ENCODE measurements at places on chromosomes 3 and 15. TPM values are rescaled to one million over a fixed set of nuclear protein-coding genes. Genes with fewer than 3 reads are reported as not detected.

DNA sequence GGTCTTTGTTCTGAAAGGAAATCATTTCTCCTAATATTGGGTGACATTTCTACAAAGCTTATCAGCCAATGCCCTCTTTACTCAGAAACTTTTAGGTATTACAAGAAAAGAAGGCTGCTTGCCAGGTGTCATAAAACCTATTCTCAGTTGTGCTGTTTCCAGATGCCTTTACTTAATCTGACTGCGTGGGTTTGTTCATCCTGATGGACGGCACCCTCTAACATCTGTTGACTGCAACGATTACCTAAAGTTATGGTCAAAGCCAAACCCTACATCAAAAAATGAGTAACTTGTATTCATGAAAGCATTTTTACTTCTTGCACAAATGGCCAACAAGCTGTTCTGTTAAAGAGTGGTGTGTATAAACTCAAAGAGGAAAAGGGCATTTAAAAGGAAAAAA, 207.7 kb upstream of the PDZRN3 start:
- no peaks in the 10 kb centered on the region for H3K4me1 ChIP-seq
- DNase-seq: no peak
- H3K4me3 ChIP-seq: no peak overlapping the region
- no peaks in the 10 kb centered on the region for H3K27me3 ChIP-seq
- H3K36me3 ChIP-seq: no peaks in the 10 kb centered on the region

GRCh38 chr3:161239700-161240099, 18.6 kb downstream of the NMD3 start:
- no peak overlapping the region for H3K4me3 ChIP-seq
- no peaks in the 10 kb centered on the region for H3K27me3 ChIP-seq
- H3K27ac ChIP-seq: no peak overlapping the region
- peaks cover 61% of the 10 kb centered on the region for H3K36me3 ChIP-seq

- H3K4me1 ChIP-seq: no peaks in the 10 kb centered on the region
- no peaks in the 10 kb centered on the region for H3K36me3 ChIP-seq
- DNase-seq: no peak
- H3K27ac ChIP-seq: no peak overlapping the region
- no peaks in the 10 kb centered on the region for H3K27me3 ChIP-seq
These were observed 38.4 kb downstream of the ITPR1 start for GRCh38 chr3:4531478-4532025.

- H3K4me3 ChIP-seq: peak overlapping the region; percentile 91
- H3K27ac ChIP-seq: peak overlapping the region; percentile 77
- peaks cover 51% of the 10 kb centered on the region for H3K4me1 ChIP-seq
- H3K27me3 ChIP-seq: no peaks in the 10 kb centered on the region
- no peak for DNase-seq
These were observed 732 bp downstream of the FAM43A start for GRCh38 chr3:194686414-194686815.

GRCh38 chr3:48369693-48370332, 2.2 kb upstream of the FBXW12 start:
- no peak overlapping the region for H3K27ac ChIP-seq
- no peaks in the 10 kb centered on the region for H3K4me1 ChIP-seq
- no peak for DNase-seq
- H3K4me3 ChIP-seq: no peak overlapping the region

Gene PPP2R3A
- total RNA-seq: 8.1 TPM

DNA sequence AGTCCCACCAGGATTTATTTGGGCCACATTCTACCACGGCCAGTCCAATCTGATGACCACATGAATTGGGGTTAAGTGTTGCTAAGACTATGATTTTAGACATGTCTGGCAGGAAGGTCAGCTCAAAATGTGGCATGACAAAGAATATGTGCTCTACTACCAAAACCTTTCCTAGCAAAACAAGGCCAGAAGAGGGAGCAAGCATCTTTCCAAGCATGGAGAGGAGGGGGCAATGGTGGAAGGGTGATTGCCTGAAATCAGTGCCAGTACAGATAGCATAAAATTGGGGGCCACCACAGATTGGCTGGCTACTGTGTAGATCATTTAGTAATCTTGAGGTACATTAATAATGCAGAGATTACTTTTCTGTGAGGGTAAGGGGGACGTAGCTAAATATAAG, 43.2 kb downstream of the TMEM39A start:
- no peak overlapping the region for H3K4me3 ChIP-seq
- H3K36me3 ChIP-seq: no peaks in the 10 kb centered on the region
- H3K27ac ChIP-seq: no peak overlapping the region
- DNase-seq: no peak

DNA sequence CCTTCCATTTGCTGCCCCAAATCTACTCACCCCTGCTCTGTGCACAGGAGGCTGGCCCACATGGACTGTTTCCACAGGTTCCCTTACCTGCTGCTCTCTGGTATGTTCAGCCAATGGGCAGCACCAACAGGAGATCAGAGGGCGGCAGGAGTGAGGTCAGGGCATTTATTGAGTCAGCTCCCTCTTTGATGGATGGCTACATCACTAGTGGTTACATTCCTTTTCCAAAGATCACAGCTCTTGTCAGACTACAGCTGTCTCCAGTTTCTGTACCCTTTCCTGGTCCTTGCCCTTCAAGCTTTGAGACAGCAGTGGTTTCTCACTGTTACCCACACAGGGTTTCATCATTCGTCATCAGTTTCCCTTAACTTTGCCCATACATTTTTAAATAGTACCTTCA, 325.1 kb downstream of the SUCLG2 start:
- H3K4me3 ChIP-seq: no peak overlapping the region
- DNase-seq: no peak
- H3K27me3 ChIP-seq: no peaks in the 10 kb centered on the region
- H3K36me3 ChIP-seq: no peaks in the 10 kb centered on the region
- H3K27ac ChIP-seq: no peak overlapping the region

DNA sequence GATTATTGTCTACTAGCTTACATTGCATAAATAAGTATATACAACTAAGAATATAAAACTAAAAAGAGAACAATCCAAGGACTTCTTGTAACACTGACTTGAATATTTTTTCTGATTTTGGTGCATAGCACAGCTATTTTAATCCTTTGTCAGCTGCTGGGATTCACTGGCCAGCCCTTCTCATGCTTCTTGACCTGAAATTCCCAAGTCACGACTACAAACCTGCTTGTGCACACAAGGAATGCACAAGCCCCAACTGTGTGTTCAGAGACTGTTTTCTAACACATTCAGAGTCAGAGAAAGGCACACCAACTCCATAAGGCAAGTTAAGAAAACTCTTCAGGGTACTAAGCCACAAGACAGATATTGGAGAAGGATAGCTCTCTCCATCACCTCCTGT, 80.9 kb downstream of the TNIK start:
- no peak overlapping the region for H3K27ac ChIP-seq
- no peak for DNase-seq
- no peaks in the 10 kb centered on the region for H3K36me3 ChIP-seq

DNA sequence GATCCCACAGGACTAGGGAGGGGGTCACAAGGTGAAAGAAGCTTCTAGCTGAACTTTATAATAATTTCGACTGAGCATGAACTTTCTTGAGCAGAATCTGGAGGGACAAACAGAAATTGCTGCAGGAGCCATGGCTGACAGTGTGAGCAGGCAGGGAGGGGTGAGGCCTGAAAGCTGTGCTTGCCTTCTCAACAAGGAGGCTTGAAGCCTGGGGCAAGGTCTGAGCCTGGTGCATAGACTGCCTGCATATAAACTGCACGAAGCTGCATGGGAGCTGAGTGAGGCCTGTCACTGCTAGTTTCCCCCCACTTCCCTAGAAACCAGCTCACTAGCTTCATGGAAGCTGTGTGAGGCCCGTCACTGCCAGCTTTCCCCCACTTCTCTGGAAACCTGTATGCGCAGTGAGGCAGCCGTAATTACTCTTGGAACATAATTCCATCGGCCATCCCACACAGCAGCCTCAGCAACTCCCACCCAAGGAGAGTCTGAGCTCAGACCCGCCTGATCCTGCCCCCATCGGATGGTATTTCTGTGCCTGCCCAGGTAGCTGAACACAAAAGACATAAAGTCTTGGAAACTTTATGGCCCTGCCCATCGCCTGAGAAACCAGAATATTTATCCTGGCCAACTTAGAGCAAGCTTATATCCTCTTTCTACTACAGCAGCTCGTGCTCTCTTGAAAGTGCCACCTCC, 136.5 kb downstream of the PLCH1 start:
- H3K36me3 ChIP-seq: no peaks in the 10 kb centered on the region
- no peak overlapping the region for H3K4me3 ChIP-seq
- H3K4me1 ChIP-seq: no peaks in the 10 kb centered on the region
- DNase-seq: no peak
- H3K27ac ChIP-seq: no peak overlapping the region
- H3K27me3 ChIP-seq: no peaks in the 10 kb centered on the region

GRCh38 chr3:33091746-33092145, 5.2 kb downstream of the GLB1 start:
- H3K27ac ChIP-seq: no peak overlapping the region
- DNase-seq: no peak
- H3K4me3 ChIP-seq: no peak overlapping the region
- H3K4me1 ChIP-seq: peaks cover 3% of the 10 kb centered on the region
- no peaks in the 10 kb centered on the region for H3K27me3 ChIP-seq

- no peak for DNase-seq
- no peaks in the 10 kb centered on the region for H3K27me3 ChIP-seq
- H3K4me1 ChIP-seq: no peaks in the 10 kb centered on the region
- no peak overlapping the region for H3K27ac ChIP-seq
- no peak overlapping the region for H3K4me3 ChIP-seq
- no peaks in the 10 kb centered on the region for H3K36me3 ChIP-seq
These were observed 54.4 kb upstream of the THUMPD3 start for GRCh38 chr3:9308298-9308990.

GRCh38 chr3:12815719-12816118, 19.2 kb downstream of the CAND2 start:
- no peaks in the 10 kb centered on the region for H3K36me3 ChIP-seq
- H3K27ac ChIP-seq: no peak overlapping the region
- no peaks in the 10 kb centered on the region for H3K4me1 ChIP-seq

DNA sequence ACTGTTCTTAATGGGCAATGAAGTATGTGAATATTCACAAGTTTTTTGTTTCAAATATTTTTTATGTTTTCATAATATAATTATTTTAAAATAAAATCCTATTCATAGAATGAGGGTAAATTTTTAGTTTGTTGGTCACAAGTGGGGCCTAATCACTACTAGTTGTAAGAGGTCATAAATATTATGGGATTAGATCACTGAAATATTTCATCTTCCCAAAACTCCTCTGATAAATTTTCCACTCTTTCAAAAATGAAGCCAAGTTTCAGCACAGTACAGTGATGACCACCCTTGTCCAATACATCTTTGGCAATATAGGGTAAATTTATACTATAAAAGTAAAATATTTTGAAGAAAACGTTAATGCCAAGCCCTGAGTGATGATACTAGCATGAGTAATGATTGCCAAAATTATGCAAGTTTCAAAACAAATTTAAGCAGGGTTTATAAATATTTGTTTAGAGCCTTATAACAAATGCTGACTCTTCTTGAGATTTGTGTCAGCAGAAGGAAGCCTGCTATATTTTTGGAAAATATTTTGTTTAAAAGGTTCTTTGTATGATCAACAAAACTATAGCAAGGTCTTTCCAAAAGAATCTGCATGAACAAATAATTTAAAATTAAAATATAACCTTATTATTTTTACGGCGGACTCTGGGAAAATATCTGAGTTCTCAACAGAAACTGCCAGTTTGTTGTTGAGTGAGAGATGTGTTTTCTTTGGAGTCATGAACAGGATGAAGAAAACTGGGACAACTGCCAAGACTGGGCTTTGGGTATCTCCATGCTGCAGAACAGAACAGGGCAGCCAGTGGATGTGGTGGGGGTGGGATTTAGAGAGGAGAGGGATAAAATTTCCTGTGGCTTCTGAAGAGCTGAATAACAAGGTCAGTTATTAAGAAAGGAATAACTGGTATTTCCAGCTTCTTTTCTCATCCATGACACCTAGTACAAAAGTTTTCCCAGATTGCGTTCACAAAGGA, 17.9 kb upstream of the TM4SF1 start:
- H3K4me3 ChIP-seq: no peak overlapping the region
- peaks cover 50% of the 10 kb centered on the region for H3K4me1 ChIP-seq
- H3K27ac ChIP-seq: peak overlapping the region; percentile 99
